Immature natural killer cell (primary cell): ENCODE measurements at places on chromosomes 13 and 19. TPM values are rescaled to one million over a fixed set of nuclear protein-coding genes. Genes with fewer than 3 reads are reported as not detected.

KLK14 gene
- not detected for polyA plus RNA-seq

RINL gene
- polyA plus RNA-seq = 20.3 TPM

ZNF555 gene
- 7.1 TPM for polyA plus RNA-seq

CLEC17A gene
- polyA plus RNA-seq = not detected

SPACA6 gene
- polyA plus RNA-seq = 2.4 TPM

PABPC3 gene
- not detected for polyA plus RNA-seq

PEG3 gene
- polyA plus RNA-seq = not detected

MBD3L3 gene
- polyA plus RNA-seq = not detected

ZNF563 gene
- polyA plus RNA-seq = 5.3 TPM

ZNF506 gene
- 17.1 TPM for polyA plus RNA-seq

ZNF724 gene
- 0.77 TPM for polyA plus RNA-seq

FAM83E gene
- polyA plus RNA-seq = not detected

ZNF578 gene
- polyA plus RNA-seq = 8.3 TPM

HSH2D gene
- 127 TPM for polyA plus RNA-seq

SERPINE3 gene
- polyA plus RNA-seq = not detected

ZNF723 gene
- polyA plus RNA-seq = not detected

HTR2A gene
- not detected for polyA plus RNA-seq

GEMIN7 gene
- polyA plus RNA-seq = 120 TPM

KIR2DL3 gene
- polyA plus RNA-seq = 72.4 TPM

ZNF430 gene
- 38.7 TPM for polyA plus RNA-seq

LSR gene
- polyA plus RNA-seq = 5.3 TPM

MIA gene
- polyA plus RNA-seq = not detected

CALR3 gene
- 0.25 TPM for polyA plus RNA-seq

CNFN gene
- polyA plus RNA-seq = 7.1 TPM

SYNGR4 gene
- polyA plus RNA-seq = not detected

OR7C1 gene
- not detected for polyA plus RNA-seq

MUC16 gene
- polyA plus RNA-seq = not detected

ZNF433 gene
- polyA plus RNA-seq = 6.5 TPM

LGALS4 gene
- polyA plus RNA-seq = not detected

DCT gene
- polyA plus RNA-seq = 0.12 TPM

NDUFB7 gene
- polyA plus RNA-seq = 400 TPM

FPR1 gene
- polyA plus RNA-seq = 1.8 TPM

ZNF574 gene
- 20.3 TPM for polyA plus RNA-seq

NLRP7 gene
- polyA plus RNA-seq = 2.0 TPM

DZIP1 gene
- polyA plus RNA-seq = not detected

AP1M2 gene
- polyA plus RNA-seq = not detected

ZNF600 gene
- 42.4 TPM for polyA plus RNA-seq

NPHS1 gene
- not detected for polyA plus RNA-seq

CD37 gene
- polyA plus RNA-seq = 179 TPM

OR10H1 gene
- not detected for polyA plus RNA-seq

ZNF773 gene
- polyA plus RNA-seq = 3.3 TPM
